Endodermal cell (in vitro differentiated cells): ENCODE measurements at places on chromosomes 4 and X.

DNA sequence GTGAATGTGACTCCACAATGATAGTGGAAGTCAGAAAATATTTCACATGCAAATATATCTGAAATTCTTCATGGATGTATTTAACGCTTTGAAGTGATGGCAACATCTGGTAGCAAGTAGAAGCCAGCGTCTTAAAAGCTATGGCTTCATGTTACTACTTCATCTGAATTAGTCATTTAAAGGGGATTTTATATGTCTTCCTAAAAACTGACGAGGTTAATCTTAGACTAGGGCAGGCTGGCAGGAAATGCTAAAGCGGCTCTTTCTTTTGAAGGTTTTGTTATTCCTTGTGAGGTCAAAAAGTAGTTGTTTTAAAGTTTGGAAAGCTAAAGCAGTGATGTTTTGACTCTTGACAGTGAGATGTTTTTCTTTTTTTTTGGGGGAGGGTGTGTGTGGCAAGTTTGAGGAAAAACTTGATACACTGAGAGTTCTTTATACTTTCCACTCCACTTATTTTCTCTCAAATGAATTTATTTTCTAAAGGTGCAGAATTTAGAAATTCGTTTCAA lies 22.6 kb downstream of the PLS3 start:
- no peaks in the 10 kb centered on the region for H3K27me3 ChIP-seq
- DNase-seq = no peak
- H3K4me1 ChIP-seq = no peaks in the 10 kb centered on the region
- H3K4me3 ChIP-seq = no peak overlapping the region
- H3K27ac ChIP-seq = no peak overlapping the region
- H3K36me3 ChIP-seq = no peaks in the 10 kb centered on the region

DNA sequence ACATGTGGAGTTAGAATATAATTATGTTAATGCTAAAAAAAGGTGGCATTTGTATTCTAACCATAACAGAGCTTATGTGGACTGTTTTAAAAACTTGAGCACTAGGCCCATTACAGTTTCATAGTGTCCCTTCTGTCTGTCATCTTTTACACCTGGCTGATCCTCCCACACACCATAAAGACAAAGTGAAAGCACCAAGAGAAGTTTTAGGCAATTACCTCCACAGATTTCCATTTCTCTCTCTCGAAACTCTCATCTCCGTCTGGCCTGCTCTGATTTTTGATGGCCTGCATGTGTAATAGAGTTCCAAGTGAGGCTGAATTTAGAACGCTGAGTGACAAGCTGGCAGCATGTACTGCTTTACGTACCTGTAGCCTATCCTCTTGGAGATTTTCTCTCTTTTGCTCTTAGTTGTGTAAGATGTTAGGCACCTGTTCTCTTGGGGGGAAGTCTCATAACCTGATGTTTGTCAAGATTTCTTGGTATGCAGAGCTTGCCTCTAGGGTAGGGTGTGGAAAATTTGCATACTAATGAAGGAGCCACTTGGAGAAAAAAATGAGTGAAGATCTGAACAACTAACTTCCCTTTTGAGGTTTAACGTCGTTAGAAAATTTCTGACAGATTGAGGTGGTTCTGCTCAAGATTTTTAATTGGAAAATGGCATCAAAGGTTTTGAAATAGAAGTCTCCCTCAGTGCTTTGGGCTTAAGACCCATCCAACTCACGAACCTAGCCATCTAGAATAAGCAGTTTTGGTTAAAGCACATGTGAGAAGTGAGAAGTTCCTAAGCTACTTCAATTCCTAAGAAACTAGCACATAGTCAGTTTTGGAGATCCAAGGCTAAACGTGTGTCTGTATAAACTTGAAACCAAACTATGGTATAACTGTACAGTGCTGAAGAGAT lies 57.6 kb upstream of the RAP1GDS1 start:
- H3K27me3 ChIP-seq = no peaks in the 10 kb centered on the region
- no peak overlapping the region for H3K27ac ChIP-seq
- no peak overlapping the region for H3K4me3 ChIP-seq

DNA sequence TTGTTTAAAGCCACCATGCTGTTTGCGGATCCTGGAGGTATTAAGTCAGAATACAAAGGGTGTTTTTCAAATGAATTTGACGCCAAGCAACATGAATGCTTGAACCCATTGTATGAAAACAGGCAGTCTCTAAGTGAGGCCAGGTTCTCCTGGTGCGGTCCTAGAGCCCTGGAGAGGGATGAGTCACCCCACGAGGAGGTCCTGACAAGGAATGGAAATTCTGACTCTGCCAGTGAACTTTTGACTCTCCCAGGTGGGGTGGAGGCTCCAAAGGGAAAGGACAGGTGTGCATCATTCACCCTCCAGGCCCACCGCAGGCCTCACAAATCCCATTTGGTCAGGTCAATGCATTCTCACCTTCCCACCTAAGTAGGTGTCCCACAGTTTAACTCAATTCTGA lies 1.5 kb downstream of the TRIM2 start:
- peaks cover 10% of the 10 kb centered on the region for H3K4me1 ChIP-seq
- H3K27me3 ChIP-seq = no peaks in the 10 kb centered on the region
- H3K27ac ChIP-seq = peak overlapping the region; percentile 74
- peak; percentile 90 for DNase-seq

DNA sequence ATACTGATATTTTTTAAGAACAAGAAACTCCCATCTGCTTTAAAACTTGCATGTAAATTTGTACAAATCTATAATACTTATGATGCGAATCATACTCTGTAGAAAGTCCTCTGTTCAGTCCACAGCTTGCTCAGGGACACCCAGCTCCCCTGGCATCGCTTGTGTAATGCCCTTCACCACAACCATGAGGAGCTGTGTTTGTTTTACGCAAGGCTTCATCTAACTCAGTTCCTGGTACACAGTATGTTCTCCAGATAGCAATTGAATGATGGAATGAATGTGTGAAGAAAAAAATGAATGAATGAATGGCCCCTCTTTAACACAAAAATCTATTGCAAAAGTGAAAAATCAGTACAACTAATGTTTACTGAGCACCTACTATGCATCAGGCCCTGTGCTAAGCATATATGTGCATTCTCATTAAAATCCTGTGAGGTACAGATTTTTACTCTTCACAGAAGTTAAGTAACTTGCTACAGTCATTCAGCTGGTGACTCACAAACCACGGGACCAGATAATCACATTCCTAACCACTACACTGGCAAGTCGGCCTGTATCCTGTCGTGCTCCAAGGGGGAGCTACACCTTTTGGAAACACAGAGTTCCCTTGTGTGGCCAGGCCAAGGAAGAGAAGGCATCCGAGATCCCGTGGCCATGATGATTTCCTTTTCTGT lies 58.7 kb upstream of the KDR start:
- H3K27me3 ChIP-seq = no peaks in the 10 kb centered on the region
- H3K36me3 ChIP-seq = no peaks in the 10 kb centered on the region
- no peak overlapping the region for H3K27ac ChIP-seq
- H3K4me1 ChIP-seq = peaks cover 14% of the 10 kb centered on the region
- H3K4me3 ChIP-seq = no peak overlapping the region

DNA sequence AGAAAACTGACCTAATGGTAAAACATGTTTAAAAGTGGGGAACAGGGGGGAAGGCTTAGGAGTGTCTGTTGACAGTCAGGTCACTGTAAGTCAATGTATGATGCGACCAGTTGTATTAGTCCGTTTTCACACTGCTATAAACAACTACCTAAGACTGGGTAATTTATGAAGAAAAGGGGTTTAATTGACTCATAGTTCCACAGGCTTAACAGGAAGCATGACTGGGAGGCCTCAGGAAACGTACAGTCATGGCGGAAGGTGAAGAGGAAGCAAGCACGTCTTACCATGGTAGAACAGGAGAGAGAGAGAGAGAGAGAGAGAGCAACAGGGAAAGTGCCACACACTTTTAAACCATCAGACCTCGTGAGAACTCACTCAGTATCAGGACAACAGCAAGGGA lies 13.0 kb upstream of the PLAC1 start:
- H3K27me3 ChIP-seq = no peaks in the 10 kb centered on the region
- no peak for DNase-seq
- no peaks in the 10 kb centered on the region for H3K4me1 ChIP-seq
- no peak overlapping the region for H3K27ac ChIP-seq

GRCh38 chr4:124937993-124938392 lies 225.5 kb upstream of the ANKRD50 start:
- no peak overlapping the region for H3K27ac ChIP-seq
- peaks cover 11% of the 10 kb centered on the region for H3K4me1 ChIP-seq
- H3K36me3 ChIP-seq = no peaks in the 10 kb centered on the region

DNA sequence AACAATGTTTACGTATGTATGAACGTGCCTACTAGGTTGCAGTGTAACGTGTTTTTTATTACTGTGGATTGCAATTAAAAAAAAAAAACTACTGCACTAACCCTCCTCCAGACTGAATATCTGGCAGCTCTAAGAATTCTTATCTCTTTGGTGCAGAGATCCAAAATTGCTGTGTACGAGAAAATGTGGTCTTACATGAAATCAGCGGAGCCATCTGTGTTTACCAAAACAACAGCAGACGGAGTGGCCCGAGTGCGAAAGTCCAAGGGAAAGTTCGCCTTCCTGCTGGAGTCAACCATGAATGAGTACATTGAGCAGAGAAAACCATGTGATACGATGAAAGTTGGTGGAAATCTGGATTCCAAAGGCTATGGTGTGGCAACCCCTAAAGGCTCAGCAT lies 268.1 kb downstream of the THOC2 start:
- H3K27ac ChIP-seq = no peak overlapping the region
- no peaks in the 10 kb centered on the region for H3K4me1 ChIP-seq
- no peak for DNase-seq
- H3K4me3 ChIP-seq = no peak overlapping the region
